NCI-H510A (cell line): ENCODE measurements at places on chromosomes 3 and 15.

- DNase-seq: no peak
Observed at GRCh38 chr15:89669941-89670340, 9.2 kb downstream of the PLIN1 start.

- no peak for DNase-seq
Observed at GRCh38 chr3:124552224-124552623, 178.0 kb upstream of the UMPS start.

GRCh38 chr3:139289860-139290524, 53.8 kb upstream of the MRPS22 start:
- no peak for DNase-seq

DNA sequence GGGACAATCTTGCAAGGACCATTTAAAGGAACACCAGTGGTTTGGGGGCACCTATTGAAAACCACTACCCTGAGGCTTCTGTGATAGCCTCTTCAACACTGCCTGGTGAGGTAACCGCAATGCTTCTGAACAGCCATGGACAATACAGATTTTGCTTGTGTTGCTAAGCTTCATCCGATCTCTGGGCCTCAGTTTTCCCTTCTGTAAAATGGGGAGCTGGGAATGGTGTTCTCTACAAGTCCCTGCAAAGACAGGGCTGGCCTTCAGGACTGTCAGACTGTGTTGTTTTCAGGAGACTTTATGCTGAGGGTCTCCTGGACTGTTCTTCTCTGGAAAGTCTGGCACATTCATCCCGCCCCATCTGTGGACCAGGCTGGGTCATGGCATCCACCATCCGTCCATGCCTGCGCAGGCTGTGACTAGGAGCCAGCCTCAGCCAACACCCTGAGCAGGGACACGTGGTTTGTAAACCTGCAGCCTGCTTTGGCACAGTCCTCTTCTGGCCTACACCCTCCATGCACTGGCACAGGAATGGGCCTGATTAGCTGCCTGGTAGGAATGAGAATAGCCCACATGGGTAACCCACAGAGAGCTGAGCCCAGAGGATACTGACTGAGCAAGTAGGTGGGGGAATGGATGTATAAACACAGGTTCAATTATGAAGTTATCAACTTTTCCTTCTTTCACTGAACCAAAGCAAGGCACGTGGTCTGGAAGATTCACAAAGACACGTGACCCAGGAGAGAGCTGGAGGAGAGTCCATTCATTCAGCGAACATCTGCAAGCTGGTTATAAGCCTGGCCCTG, 55.3 kb downstream of the ROPN1B start:
- no peak for DNase-seq

- no peak for DNase-seq
Observed at GRCh38 chr3:181105646-181106045, 116.1 kb upstream of the DNAJC19 start.

DNA sequence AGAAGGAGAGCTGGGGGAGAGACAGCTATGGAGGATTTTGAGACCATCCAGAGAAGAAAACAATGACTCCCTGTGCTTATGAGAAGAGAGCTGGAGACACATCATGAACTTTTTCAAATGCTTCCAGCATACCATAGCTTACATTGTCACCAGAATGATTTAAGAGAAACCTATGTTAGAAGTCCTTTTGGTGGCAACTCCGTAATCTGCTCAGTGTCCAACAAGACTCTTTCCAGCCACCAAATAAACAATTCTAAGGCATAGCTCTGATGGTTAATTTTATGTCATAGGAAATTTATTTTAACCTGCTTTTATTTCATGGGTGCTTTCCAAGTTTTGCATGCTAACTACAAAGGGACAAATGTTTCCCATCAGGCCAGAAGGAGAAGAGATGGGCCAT, 200.3 kb upstream of the MCTP2 start:
- no peak for DNase-seq

DNA sequence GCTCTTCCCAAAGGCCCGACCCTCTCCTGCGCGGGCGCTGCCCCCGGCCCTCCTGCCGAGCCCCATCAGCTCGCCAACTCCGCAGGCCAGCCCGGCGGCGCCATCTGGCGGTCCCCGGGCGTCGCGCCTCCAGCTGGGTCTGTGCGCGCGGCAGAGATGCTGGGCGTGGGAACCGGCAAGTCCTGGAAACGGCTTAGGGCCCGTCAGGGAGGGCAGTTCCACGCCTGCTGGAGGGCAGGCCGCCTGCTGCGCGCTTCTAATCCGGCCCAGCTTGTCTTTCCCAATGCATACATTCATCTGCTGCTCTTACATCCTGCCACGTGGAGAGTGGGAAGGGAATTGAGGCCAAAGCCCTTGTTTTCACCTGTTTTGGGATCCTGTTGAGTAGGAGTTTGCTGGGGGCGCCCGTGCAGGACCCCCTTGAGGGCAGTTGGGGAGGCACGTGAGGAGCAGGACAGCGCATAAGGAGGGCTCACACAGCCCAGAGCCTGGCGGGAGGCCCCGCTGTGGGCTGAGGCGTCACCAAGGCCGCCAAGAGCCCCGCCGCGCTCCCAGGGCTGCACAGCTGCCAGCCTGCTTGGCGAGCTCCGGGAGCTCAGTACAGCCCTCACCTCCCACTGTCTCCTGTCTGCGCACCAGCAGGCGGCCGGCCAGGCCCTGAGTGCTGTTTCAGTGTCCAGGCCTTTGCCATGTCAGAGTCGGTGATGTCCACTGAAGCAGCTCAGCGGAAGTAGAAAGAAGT, 165.6 kb downstream of the NSMCE3 start:
- DNase-seq: no peak

GRCh38 chr15:76793162-76793561, 112.0 kb downstream of the SCAPER start:
- no peak for DNase-seq

GRCh38 chr3:150447631-150448465, 39.8 kb downstream of the TSC22D2 start:
- DNase-seq: no peak

DNA sequence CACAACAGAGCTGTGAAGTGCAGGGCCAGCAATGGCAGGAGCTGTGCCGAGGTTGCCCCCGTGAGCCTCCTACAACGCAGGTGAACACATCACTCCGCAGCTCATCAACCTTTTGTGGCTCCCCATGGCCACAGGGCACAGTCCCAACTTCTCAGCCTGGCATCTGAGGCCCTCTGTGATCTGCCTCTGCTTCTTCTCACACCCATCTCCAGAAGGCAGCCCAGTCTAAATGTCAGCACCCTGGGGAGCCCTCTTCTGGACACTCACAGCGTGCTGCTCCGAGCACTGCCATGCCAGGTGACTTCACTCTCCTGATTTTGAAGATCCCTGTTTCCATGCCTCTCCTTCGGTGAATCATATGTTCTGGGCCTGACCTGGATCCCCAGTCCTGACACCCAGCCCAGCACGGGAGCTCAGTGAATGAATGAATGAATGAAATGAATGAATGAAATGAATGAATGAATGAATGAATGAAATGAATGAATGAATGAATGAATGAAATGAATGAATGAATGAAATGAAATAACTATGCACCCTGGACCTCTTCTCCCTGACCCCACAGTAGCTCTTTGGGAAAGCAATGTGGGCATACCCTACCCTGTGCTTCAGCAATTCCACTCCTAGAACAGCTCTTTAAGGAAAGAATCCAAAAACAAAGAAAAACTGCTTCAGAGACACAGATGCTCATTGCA, 17.9 kb upstream of the SKIC8 start:
- no peak for DNase-seq

DNA sequence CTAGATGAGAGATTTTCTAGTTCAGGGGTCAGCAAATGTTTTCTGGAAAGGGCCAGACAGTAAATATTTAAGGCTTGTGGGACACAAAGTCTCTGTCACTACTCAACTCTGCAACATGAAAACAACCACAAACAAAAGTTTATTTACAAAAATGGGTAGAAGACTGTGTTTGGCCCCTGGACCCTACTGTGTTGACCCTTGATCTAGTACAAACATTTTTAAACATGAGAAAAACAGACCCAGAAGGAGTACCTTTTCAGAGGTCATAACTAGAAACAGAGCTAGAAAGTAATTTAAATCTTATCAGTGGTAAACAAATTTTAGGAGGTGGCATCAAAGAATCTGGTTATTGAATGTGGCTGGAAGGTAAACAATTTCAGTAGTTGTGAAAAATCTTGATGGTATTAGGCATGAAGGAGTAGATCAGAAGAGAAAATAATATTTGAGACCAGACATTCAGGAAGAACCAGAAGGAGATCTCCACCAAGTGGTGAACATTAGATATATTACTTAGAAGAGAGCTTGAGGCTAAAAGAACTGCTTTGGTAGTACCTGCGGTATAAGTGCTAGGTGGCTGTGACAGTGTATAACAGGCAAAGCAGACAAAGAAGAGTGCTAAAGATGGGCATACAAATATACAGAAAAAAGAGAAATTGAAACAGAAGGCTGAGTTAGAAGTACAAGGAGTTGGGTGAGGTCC, 101.7 kb downstream of the NR1I2 start:
- no peak for DNase-seq

GRCh38 chr3:33834096-33834453, 35.6 kb downstream of the PDCD6IP start:
- no peak for DNase-seq

GRCh38 chr3:101466465-101467309, 46.3 kb downstream of the SENP7 start:
- DNase-seq: peak; percentile 4

DNA sequence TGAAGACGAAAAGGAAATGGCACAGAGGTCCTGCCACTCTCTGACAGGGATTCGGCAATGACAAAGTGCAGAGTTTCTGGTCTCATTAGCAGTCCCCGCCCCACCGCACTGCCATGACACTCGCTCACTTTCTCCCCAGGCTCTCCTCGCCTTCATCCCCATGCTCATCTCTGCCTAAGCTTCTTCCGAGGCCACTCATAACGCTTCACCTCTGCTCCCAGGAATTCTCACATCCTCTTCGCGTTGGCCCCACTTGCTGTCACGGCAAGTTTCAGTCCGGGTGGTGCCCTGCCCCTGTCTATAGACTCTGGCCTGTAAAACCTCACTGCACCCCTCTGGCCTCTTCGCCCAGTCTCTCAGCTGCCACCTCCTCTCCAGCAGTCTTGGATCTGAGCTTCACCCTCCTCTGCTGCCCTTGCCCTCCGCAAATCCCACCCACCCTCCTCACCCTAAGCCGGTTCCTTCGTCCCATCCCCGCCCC, 654 bp downstream of the RUBCN start:
- DNase-seq: no peak

- no peak for DNase-seq
Observed at GRCh38 chr3:171023566-171023965, 3.0 kb downstream of the SLC2A2 start.

GRCh38 chr15:100775581-100776185, 103.9 kb upstream of the ALDH1A3 start:
- no peak for DNase-seq

- no peak for DNase-seq
Observed at GRCh38 chr3:85867072-85867471, 908.3 kb downstream of the CADM2 start.

DNA sequence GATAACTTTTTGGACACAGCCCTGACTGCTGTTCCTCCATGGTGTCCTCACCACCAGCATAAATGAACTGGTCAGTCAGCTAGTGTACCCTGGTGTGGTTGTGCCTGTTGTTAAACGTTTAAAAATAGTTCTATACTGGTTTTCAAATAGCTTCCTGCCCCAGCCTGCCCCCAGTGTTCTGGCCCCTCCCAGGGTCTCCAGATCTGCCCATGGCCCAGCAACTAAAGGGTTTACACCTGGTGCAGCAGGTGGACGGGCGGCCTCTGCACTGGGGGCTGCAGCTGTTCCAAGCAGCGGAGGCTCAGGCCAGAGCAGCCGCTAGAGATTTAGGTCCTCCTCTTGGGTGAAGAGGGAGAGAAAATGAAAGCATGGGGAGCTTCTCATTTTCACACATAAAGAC, 6.1 kb upstream of the NR2E3 start:
- DNase-seq: no peak

DNA sequence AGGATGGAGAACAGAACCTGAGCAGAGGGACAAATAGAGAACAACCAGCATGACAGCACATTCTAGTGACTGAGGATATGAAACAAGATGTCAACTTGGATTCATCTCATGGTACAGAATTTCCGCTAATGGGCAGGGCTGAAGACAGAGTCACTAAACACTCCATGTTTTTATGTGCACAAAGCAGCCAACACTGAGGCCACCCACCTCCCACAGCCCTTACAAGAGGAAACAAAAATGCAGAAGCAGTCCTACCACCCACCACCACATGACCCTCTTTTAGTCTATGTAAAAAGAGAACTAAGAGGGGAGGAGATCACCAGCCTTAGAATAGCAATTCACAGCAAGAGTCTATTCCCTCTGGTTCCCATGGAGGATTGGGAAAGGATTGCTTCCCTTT, 131.4 kb upstream of the UBE2E2 start:
- no peak for DNase-seq

GRCh38 chr15:62617741-62618140, 424.8 kb upstream of the TPM1 start:
- no peak for DNase-seq

- no peak for DNase-seq
Observed at GRCh38 chr3:101859882-101860448, 10.7 kb downstream of the NFKBIZ start.

GRCh38 chr3:46114323-46114988, 87.2 kb upstream of the XCR1 start:
- DNase-seq: no peak

GRCh38 chr3:43843386-43843785, 152.6 kb downstream of the ABHD5 start:
- no peak for DNase-seq

DNA sequence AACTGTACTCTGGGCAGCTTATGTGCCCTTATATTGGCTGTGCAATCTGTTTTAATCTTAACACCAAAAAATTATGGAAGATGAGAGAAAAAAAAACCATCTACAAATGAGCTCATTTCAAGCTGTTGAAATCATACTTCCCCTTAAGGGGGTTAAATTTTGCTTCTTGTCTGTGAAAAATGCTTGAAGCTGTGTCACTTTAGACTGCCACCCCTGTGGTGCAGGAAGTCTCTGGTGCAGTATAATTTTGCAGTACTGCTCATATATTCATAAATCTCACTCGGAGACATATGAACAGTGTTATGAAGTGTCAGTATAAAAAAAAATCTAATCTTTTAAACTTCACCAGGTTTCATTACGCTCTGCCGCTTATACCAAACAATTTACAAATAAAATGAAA, 30.4 kb upstream of the FEZF2 start:
- DNase-seq: no peak

- DNase-seq: no peak
Observed at GRCh38 chr15:60839510-60840211, 360.7 kb upstream of the ICE2 start.

- DNase-seq: no peak
Observed at GRCh38 chr15:78684657-78685056, 43.6 kb upstream of the CHRNB4 start.

DNA sequence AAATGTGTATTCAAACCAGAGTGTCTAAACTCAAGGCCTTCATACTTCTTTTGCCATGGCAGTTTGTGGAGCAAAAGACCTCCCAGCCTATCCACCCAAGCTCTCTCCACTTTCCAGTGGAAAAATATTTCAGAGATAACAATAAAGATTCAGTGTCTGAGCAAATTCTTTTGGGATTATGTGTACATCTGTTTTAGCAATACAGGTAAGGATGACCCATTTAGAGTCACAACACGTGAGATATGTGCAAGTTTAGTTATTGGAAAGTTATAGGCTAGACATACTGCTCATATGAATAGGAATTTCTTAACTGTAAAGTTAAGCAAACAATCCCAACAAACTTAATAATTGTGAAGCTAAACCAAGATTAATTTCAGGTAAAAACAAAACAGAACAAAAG, 174.5 kb upstream of the LRIG1 start:
- DNase-seq: no peak

- no peak for DNase-seq
Observed at GRCh38 chr3:58102390-58102750, 94.1 kb downstream of the FLNB start.

GRCh38 chr3:160170409-160171370, 54.5 kb upstream of the C3orf80 start:
- no peak for DNase-seq

GRCh38 chr3:52077925-52078324, 21.6 kb upstream of the DUSP7 start:
- DNase-seq: no peak
